ENCODE measurements at places on chromosomes 13 and 19.

DNA sequence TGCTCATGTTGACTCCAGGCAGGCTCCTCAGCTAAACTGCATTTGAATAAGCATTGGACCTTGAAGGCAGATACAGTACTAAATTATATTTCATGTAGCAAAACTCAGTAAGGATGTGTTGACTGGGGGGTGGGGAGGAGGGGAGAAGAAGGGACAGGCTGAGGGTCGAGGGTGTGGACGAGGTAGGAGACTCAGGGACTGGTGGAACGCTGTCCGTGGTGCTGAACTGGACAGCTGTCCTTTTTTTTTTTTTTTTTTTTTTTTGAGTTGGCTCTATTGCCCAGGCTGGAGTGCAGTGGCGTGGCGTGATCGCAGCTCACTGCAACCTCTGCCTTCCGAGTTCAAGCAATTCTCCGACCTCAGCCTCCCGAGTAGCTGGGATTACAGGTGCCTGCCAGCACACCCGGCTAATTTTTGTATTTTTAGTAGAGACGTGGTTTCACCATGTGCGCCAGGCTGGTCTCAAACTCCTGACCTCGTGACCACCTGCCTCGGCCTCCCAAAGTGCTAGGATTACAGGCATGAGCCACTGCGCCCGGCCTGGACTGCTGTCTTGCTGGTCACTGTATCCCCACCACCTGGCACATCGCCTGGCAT lies 33.2 kb upstream of the CASP14 start:
- DNase-seq, result no peak

GRCh38 chr13:46630431-46631178 lies 77.6 kb downstream of the LRCH1 start:
- DNase-seq, result no peak

DNA sequence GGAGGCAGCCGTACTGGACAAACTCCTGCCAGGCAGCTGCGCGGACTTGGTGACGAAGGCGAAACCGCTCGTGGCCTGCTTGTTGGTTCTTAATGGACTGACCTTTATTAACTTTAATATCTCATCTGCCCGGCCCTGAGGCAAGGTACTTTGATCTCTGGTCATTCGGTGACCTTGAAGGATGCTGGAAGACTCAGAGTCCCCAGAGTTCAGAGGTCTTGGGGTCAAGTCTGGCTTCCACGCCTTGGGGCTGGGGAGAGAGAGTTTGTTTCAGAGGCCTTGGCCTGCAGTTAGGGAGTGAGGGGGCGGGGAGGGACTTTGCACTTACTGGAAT lies 9.6 kb upstream of the EMC10 start:
- no peak for DNase-seq

DNA sequence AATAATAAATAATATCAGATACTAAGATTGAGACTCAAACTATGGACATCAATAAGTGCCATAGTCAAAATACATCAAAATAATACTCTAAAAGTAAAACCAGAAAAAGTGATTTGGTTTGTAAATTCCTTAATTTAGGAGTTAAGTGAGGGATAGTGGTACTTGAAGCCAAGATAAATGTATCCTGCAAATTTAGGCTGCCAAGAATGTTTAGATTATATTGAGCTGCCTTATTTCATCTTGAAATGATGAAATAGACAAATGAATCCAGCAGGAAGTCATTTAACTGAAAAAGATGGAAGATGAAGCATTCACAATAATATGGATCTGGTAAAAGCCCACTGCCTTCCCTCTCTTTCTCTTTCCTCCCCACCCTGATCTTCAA lies 112.3 kb downstream of the LRCH1 start:
- no peak for DNase-seq

DNA sequence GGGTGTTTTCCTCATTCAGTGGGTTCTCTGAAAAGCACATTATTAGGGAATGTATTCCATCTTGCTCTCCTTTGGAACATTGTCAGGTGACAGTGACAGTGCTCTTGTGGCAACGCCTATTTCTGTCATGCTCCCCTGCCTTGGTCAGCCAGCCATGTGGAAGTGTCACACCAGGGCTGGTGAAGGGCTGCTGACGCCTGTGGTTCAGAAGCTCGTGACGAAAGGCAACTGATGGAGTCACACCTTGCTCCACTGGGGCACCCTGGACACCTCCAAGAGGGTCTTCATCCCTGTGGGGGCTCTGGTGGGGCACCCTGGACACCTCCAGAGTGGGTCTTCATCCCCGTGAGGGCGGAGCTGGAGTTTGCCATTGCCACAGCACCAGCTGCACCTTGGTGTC lies 68.9 kb upstream of the GPR183 start:
- DNase-seq, result no peak

DNA sequence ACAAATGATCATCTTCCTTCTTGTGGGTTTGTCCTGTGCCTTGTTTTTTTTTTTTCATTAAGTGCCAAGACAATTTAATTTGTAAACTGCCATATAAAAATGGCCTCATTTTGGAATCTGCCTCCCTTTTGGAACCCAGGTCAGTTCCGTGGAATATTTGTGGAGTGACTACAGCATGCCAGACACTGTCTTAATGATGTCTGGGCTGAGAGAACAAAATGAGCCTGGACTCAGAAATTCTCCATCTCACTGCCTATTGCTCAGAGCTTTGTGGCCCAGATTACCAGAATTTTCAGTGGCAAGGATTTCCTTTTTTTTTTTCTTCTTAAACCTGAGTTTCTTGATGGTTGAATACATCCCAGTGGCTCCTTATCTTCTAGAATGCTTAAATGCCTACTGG lies 340.6 kb downstream of the ENOX1 start:
- no peak for DNase-seq

DNA sequence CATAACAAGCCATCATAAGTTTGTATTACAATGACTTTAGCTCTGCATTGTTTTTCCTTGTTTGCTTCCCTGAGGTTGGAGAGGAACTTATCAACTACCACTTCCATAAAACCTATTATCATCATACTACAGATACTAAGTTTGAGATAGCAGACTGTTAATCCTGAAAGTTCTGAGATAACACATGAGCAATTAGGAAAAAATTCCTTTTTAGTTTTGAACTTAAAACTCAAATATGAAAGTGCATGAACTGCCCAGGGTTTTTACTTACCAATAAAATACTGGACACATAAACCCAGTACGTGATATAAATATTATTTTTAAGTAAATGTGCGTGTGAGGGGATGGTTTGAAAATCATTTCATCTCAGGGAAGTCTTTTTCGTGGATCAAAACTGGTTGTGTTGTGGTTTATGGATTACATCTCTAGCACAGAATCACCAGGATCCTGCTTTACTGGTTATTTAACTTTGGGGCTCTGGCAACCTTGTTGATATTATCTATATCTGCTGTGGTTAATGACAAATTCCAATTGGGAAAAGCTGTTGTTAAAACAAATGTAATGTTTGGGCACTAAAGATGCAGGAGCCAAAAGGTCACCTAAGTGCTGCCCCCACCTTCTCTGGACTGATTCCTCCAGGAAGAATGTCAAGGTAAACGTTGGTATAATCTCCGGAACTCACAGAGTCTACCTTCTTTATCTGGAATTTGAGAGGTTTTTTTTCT lies 12.4 kb downstream of the CDX2 start:
- DNase-seq, result no peak

DNA sequence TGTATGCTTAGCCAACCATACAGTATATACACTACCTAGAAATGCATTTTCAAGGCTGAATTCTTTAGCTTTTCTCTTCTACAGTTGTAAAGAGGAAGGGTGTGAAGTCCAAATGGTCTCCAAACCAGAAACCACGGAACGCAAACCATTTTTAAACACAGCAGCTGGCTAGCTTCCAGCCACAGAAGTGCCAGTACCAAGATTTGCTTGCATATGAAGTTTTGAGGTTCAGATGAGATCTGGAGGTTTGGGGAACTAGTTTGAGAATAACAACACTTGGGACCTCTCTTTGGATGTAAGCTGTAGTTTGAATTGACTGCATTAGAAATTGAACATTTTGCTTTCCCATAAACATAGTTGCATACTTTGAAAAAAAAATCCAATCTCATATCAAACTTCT lies 1243.5 kb downstream of the EFNB2 start:
- DNase-seq, result no peak

DNA sequence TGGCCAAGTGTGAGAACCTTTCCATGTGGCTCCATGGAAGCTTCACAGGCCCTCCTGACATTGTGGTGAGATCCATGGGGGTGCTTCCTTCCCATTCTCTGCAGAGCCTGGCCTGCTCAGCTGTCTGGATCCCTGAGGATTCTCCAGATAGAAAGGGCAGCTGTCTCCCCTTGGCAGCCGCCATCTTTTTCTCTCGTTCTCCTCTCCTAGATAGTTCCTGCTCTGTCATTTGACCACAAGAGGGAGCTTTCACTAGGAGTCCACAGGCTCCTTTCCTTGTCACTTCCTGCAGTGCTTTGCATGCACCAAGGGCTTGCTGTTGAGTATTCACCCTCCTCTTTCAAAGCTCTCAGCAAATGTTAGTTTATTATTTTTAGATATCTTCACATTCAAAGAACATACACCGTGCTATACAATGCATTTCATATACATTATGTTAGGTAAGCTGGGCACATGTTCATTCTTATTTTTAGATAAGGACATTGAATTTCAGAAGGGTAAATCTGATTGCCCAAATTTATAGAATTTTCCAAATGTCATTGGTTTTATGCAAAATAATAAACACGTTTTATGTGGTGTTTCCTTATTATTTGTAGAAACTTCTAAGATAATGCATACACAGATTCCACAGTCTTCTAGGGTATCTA lies 133.2 kb downstream of the FRY start:
- peak; percentile 64 for DNase-seq

DNA sequence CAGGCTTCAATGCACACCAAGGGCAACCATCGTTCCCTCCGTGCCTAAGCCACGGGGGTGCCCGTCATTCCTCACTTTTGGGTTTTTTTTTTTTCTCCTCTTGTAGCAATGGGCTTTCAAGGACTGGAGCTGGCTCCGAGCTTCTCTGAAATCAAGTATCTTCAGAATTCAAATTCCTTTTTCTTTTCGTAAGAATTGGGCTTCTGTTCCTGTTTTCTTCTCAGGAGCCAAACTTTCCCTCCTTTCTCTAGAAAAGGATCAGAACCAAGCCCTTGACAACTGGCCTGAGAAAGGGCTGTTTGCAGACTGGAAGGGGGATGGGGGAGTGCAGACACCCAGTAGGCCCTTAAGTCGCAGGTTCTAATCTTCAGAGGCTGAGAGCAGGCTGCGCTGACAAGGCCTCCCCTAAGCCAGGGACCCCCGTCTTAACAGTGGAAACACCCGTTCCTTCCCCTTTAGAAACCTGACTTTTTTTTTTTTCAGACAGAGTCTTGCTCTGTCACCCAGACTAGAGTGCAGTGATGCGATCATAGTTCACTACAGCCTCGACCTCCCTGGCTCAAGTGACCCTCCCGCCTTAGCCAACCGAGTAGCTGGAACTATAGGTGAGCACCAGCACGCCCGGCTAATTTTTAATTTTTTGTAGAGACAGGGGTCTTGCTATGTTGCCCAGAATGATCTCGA lies 51.6 kb downstream of the RFX2 start:
- DNase-seq, result no peak

GRCh38 chr13:50459658-50460057 lies 383.8 kb downstream of the DLEU7 start:
- no peak for DNase-seq

DNA sequence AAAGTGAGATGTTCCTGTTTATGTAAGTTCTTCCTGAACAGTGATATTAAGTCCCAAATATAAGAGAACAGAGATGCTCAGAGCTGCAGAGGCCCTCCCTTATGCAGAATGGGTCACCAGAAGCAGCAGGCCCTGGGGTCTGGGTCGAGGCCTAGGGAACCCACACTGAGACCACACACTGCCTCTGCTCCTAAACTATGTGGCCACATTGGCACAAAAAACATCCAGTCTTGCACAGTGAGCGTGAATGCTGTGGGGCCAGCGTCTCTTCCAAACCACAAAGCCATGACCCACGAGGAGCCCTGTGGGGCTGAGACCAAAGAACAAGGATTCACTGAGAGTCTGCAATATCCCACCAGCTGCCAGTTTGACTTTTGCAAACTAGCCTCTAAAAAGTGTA lies 23.6 kb downstream of the PROZ start:
- DNase-seq, result no peak

DNA sequence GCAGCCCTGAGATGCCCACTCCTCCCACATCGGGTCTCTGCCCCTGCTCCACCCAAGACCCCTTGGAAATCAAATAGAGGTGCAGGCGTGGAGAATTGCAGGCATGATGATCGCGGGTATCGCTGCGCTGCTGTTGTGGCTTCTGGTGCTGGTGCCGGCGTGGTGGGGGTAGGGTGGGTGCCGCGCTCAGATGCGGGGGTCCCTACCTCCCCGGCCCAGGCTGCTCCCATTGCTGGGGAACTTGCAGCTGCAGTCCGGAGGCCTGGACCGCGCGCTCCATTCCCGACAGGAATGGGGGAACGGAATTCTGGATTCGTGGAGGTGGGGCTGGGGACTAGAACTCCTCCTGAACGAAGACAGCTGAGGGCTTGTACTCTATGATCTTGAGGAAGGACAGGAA lies 20.4 kb downstream of the CYP2F1 start:
- no peak for DNase-seq

GRCh38 chr19:5149508-5149907 lies 180.6 kb downstream of the KDM4B start:
- no peak for DNase-seq

GRCh38 chr13:75445717-75446499 lies 36.1 kb downstream of the TBC1D4 start:
- DNase-seq, result no peak

DNA sequence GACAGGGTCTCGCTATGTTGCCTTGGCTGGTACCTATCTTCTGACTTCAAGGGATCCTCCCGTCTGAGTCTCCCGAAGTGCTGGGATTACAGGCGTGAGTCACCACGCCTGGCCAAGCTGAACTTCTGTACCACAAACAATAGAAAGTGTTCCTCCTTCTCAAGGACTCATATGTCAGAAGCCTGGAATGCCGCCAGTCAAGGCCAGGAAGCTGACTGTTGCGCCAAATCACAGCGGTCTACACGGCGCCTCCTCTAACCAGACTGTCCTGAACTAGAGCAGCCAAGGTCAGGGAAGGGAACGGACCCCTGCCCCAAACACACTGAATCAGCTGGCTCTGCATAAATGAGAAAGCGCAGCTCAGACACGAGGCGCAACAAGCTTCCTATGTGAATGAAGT lies 14.6 kb downstream of the RAB20 start:
- DNase-seq, result no peak

DNA sequence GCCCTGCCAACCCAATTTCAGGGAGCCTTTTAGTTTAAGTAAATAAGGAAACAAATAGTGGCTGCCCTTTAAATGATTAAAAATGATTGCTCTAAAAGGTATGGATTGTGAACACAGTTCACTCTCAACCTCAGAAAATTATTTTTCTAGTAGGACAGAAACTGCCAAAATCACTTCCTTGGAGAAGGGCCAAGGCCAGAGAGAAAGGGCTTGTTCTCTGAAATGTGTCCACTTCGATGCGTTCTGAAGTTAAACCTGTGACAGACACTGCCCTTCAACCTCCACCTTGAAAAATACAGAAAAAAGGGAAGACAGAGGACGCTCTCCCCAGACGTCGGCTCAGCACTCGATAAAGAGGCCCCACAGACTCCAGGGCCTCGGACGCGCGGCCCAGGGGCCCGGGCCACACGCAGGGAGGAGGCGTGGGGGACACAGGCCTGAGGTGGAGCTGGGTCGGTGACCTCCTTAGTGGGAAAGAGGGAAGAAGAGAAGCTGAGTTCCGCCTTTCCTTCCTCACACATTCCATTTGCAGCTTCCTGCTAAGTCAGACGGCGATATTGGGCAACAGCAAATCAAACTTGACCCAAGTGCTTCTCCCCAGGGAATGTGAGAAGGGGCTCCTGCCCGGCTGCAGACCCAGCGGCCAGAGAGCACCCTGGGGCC lies 63.6 kb downstream of the RASA3 start:
- no peak for DNase-seq
